ENCODE measurements at places on chromosomes 7 and 10.

GRCh38 chr10:12635127-12635541 lies 285.8 kb downstream of the CAMK1D start:
- DNase-seq, result no peak

DNA sequence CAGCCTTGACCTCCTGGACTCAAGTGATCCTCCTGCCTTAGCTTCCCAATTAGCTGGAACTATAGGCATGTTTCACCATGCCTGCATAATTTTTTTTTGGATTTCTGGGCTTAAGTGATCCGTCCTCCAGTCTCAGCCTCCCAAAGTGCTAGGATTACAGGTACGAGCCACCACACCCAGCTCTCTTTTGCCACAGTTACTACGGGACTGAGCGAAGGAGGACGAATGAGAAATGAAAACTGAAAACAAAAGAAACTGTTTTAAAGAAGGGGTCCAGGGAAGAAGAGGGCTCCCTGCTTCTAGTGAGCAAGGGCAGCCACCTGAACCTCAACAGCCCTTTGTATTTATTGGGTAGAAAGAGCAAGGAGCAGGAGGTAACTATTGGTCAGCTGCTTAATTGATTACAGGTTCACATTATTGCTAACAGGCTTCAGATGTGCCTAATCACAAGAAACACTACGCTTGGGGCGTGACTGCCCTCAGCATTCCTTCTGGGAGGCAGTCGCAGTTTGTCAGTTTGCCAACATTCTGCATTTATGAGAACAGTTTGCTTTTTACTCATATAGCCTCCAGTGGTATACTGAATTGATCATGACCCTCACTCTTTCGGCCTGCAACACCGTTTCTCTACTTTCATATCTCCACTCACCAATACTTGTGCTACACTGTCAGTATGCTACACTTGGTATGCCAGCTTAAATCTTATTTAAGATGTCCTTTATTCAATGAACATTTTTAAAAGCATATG lies 676.8 kb downstream of the DNAJB9 start:
- DNase-seq, result no peak

- no peak for DNase-seq
Observed at GRCh38 chr7:91609525-91609924, 271.0 kb downstream of the MTERF1 start.

DNA sequence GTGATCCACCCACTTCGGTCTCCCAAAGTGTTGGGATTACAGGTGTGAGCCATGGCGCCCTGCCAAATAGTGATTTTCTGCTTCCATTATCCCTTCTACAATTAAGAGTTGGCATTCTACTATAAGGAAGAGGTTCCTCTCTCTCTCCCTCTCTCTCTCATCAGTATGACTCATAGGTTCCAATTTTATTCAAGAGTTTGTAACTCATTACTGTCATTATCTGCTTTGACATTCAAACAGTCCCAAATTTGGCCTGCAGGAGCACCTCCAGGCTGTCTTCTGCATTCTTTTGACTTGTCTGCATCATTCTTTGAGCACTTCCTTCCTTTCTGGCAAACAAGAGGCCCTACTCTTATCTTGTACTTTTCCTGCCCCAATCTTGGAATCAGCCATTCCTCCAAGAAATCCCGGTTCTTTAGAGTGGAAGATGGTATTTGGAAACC lies 33.2 kb upstream of the CALU start:
- no peak for DNase-seq

GRCh38 chr7:121023683-121024511 lies 35.4 kb downstream of the CPED1 start:
- DNase-seq, result no peak

DNA sequence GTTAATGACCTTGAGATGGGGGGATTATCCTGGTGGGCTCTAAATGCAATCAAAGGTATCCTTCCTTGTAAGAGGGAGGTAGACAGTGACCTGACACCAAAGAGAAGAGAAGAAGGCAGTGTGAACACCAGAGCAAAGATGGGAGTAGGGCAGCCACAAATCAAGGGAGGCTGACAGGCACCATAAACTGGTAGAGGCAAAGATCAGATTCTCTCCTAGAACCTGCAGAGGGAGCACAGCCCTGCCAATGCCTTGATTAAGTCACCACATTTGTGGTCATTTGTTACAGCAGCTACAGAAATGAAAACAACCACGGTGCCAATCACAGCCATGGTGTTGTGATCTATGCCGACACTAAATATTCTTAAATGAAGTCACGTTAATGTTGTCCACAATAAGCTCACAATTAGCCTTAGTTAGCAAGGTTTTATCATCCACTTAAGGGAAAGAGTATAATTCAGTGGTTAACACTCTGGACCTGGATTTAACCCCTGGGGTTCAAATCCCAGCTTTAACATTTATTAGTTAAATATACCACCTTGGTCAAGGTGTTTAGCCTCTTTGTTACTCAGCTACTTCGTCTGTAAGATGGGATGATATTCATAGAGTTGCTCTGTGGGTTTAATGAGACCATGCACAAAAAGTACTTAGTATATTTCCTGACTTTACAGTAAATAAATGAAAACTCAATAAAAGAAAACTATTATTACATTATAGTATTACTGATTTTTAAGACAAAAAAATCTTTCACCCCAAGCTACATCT lies 70.8 kb downstream of the SGMS1 start:
- no peak for DNase-seq

- no peak for DNase-seq
Observed at GRCh38 chr10:3393958-3394357, 221.4 kb upstream of the PITRM1 start.

- DNase-seq, result no peak
Observed at GRCh38 chr10:43316988-43317387, 50.1 kb upstream of the RASGEF1A start.

- no peak for DNase-seq
Observed at GRCh38 chr7:92992932-92993331, 124.8 kb downstream of the SAMD9 start.

GRCh38 chr10:100744136-100744986 lies 1.0 kb upstream of the PAX2 start:
- DNase-seq, result no peak

GRCh38 chr10:119391440-119392251 lies 150.9 kb downstream of the RGS10 start:
- DNase-seq, result no peak

DNA sequence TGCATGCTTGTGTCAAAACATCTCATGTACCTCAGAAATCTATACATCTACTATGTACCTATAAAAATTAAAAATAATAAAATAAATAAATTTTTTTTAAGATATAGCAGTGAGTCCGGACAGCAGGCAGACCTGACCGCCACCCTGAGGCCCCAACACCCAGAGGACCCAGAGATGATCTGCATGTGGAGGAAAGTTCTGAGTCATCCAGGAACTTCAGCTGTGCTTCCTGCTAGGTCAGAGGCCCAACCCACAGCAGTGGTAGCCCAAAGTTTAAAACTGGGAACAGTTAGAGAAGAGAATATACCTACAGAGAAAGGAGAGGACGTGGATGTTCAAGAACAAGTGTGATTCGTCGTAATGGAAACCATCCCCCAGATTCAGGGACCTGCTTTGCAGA lies 683.7 kb upstream of the NRP1 start:
- no peak for DNase-seq

- DNase-seq, result no peak
Observed at GRCh38 chr10:44733501-44734488, 177.3 kb upstream of the TMEM72 start.
